Activated CD4-positive, alpha-beta memory T cell treated with anti-CD3 and anti-CD28 coated beads for 36 hours (primary cell): ENCODE measurements at places on chromosomes 6 and 20. TPM values are rescaled to one million over a fixed set of nuclear protein-coding genes. Genes with fewer than 3 reads are reported as not detected.

DNA sequence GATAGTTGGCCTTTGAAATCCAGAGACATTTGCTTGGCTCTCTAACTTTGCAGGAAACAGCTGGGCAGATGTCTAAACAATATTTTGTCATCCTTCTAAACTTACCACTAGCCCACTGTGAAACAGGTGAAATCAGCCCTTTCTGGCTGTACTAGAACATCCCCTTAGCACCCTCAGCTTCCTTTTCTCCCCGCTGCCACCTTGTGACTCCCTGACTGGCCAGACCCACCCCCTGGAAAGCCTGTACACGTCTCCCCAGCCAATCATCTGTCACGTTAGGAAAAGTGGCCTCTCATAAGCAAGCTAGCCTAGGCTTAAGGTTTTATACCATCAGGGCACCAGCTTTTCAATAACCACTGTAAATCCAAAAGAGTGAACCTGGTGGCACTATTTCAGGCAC, 88.6 kb upstream of the E2F3 start:
- DNase-seq, result no peak

VIP gene
- not detected for total RNA-seq

DNA sequence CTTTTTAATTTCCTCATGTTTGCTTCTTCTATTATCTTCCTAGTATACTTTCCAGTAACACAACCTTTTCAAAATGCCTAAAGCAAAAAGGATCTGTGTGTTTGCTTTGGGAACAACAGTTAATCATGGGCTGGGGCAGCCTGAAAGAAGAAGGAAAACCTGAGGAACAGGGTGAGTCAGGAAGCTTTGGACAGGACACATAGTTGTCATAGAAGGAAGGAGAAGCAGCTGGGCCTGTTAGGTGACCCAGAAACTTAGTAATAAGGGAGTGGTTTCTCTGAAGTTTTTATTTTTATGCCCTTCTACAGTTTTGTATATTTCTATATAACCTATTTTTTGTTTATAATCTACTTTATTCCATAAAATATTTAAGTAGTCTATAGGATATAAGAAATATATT, 61.4 kb downstream of the CD24 start:
- DNase-seq, result no peak

FAM209B gene
- total RNA-seq, result 0.63 TPM

BTNL2 gene
- total RNA-seq, result not detected

GRCh38 chr6:150514806-150515380, 84.8 kb upstream of the PLEKHG1 start:
- no peak for DNase-seq

DNA sequence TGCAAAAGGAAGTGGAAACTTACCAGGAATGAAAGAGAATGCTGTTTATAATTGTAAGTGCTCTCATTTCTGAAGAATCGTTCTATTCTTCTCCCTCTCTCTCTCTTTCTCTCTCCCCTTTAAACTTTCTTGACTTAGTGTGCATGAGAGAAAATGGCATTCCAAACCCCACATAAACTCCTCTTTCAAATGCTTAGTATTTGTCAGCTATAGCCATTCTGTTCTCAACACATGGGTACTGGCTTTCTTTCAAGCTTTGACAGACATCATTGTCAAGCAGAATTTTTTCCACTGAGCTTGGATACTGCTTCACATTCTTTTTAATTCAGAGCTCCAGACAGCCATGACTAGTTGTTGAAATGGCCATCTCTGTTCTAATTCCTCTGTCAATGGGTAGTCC, 51.1 kb upstream of the PREP start:
- DNase-seq, result no peak

DNA sequence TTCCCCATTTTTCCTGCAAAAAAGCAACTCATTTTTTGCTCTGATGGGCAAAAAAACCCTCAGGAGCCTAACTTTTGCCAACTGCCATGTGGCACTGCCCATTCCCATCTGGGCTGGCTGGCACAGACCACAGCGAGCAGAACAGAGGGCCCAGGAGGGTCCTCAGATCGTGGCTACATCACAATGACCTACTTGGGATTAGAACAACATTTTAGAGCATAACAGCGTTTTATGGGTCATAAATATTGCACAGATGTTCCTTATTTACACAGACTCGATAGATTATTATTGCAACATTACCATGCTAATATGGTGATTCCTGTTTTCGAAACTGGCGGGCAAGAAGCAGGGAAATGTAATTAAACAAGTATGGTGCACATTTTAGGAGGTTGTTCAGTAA, 28.0 kb downstream of the PTPRT start:
- no peak for DNase-seq

DNA sequence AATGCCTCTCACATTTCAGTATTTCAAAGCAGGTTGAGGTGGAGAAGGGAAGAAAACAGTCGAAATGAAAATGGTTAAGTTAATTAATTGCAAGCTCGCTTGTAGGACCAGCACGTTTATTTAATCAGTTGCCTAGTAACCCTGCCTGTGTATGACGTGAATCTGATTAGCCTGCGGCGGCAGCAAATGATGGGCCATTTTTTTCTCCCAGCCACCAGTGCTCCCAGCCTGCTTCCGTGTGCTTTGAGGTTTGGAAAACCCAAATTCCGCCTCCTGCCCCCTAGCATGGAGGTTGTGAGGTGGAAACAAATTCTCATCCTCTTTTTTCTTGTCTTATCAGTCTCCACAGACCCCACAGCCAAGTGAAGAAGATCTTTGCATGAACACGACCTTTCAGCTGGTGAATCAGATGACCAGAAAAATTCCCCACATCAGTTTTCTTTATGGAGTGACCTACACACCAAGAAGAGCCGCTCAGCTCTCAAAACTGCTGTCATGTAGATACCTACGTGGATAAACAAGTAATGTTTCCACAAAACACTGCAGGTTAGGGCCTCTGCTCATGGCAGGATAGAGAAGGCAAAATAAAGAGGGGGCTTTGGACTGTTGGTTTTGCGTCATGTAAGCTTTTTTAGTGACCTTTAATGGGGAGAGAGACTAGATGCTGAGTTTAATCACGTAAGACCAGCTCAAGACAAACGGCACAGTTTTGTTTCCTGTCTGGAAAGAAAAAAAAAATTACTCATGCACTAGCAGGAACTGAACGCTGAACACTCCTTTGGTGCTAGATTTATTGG, 572.9 kb upstream of the NOX3 start:
- DNase-seq, result peak; percentile 21
